CD14-positive monocyte (primary cell): ENCODE measurements at places on chromosomes 5 and 9.

DNA sequence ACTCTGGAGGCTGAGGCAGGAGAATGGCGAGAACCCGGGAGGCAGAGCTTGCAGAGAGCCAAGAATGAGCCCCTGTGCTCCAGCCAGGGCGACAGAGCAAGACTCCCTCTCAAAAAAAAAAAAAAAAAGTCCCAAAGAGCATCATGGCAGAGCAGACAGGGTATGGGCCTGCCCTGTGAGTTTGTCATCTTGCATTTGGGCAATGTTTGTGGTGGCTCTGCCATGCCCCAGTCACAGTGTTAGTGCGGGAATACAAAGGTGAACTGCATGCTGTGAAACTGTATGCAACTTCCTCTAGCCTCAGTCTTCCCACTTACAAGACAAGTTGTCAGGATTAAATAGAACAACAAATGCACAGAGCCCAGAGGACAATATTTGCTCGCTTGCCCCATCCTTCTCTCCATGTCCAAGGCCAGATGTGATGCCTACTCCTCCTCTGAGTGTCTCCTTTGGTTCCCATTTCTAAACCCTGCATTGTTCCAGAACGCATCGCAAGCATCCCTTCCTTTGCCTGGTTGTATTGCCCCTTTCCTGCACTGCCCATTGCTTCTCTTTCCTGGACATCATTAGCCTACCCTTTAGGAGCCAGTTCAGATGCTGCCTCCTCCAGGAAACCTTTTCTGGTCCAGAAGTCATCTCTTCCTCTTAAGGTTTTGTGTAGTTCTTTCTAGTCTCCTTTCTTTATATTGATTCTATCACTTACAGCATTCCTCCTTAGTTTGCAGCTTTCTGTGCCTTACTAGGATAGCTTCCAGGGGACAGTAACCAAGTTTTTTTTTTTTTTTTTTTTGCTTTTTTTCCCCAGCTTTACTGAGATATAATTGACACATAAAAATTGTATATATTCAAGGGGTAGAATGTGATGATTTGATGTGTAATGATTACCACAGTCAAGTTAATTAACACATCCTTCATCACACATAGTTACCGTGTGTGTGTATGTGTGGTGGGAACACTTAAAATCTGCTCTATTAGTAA, 69.0 kb upstream of the TNFAIP8 start:
- no peak for DNase-seq

GRCh38 chr9:93264338-93265125, 80.6 kb downstream of the WNK2 start:
- no peak for DNase-seq

- no peak for DNase-seq
Measured at GRCh38 chr9:123642291-123643278, 286.6 kb downstream of the CRB2 start.

GRCh38 chr9:22142671-22143070, 133.6 kb upstream of the CDKN2B start:
- DNase-seq = no peak

DNA sequence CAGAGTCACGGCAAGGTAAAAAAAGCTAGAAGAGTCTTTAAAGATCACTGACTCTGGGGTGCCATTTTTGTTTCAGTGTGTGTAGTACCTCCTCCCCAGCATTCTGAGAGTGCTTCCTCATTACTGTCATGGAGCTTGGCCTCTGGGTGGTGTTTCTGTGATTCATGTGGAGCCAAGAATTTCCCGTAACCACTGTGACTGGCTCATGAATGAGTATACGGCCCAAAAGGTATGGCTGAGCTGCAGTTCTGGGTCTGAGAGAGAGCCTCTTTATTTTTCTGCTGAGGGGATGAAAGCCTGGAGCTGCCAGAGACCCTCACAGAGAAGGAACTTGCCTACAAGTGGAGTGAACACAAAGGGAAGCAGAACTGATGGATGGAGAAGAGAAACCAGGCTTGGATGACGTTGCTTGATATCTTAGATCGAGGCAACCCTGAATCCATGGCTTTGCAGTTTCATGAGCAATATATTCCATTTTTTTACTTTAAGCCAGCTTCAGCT, 85.6 kb downstream of the PTTG1 start:
- peak; percentile 79 for DNase-seq

DNA sequence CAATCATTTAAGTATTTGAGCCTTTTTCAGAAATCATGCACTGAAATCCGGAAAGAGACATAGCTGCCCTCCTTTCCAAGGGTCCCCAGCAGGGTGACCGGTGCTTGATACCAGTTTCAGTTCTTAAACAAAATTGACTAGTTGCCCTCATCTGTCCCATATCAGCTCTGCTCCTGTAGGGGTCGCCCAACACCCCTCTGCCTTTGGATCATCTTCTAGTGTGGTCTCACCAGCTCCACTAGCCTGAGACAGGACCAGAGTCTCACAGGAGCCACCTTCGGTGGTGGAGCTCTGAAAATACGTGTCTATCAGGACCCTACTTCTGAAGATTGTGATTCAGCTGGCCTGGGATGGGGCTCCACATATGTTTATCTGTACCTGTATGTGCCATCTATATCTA, 428.2 kb downstream of the ENC1 start:
- peak; percentile 12 for DNase-seq

DNA sequence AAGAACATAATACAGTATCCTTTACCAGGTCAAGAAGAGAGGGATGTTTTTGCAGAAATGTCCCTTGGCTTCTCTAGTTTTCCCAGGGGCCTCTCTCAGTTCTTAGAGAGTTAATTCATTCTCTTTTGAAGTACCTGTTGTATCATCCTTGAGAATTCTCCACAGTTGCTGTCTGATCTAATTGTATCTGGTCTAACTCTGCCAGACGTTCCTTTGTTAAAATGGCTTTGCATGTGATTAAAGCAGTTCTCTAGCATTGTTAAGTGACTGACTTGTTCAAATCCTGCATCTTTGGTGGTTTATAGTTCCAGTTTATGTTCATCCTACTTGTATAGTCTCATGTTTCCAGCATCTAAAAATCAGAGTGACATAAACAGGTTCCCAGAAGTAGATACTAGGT, 65.0 kb downstream of the KIAA1958 start:
- DNase-seq = no peak

GRCh38 chr9:98890256-98890655, 53.5 kb upstream of the COL15A1 start:
- DNase-seq = no peak

GRCh38 chr9:2041736-2042135, 26.6 kb downstream of the SMARCA2 start:
- DNase-seq = no peak

DNA sequence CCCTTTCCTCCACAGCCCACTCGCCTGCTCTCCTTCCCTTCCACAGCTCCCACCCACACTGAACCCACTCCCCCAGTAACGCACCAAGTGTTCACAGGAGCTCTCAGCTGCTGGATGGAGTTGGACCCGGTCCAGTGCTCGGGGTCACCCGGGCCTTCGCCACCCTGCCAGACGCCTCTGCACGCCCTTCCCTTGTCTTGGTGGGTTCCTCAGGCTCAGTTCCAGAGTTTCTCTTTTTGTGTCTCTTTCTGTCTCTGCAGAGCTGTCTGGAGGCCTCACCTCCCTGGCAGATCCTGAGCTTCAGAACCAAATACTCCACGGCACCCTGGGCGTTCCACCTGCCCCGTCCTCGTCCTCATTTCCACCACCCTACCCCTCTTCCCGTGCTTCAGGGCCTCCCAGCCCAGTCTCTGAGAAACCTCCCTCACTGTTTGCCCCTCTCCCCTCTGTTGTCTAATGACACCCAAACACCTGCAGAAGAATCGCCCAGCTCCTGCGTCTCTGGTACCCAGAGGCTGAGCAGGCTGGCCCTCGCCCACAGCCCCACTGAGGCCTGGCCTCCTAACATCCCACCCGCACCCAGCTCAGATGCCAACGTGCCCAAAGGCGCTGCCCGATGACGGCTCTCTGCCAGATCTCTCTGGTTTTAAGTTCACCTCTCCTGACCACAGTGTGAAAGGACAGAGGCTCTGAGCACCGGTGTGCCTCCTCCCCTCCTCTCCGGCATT, 74.3 kb downstream of the COL23A1 start:
- DNase-seq = no peak

DNA sequence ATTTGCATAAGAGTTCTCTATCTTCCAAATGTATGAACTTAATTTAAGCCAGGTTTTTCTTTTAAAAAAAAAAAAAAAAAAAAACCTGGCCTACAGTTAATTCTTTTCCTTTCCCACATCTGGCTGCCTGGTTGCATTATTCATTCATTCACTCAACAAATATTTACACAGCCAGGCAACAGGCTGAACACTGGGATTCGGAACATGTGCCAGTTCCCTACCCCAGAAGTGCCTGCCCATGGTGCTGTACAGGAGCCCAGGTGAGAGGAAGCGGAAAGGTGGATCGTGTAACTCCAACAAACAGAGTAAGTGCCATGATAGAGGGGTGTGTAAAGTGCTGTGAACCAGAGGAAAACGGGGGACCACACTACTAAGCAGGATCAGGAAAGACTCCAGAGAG, 93.6 kb downstream of the CDK5RAP2 start:
- DNase-seq = no peak

DNA sequence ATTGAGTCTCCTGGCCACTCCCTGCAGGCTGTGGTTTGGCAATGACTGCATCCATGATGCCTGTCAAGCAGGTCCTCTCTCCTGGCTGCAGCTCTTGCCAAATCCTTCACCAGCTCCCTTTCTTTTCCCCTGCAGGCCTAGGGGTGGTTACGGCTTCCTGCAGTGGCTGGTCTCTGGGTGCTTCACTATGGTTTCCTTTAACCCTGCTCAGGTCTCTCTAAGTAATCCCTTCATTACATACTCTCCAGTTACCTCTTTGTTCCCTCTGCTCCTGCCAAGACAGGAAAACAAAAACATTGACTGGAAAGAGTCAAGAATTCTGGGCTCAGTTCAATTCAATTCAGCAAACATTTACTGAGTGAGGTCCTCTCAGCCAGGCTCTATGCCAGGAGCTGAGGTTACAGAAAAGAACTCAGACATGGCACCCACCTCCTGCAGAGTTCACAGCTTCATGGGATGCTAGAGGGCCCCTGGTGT, 19.8 kb upstream of the PTPN3 start:
- no peak for DNase-seq

GRCh38 chr9:61668846-61669245, 479.0 kb downstream of the SPATA31A7 start:
- DNase-seq = no peak

GRCh38 chr9:34521406-34522045, 1.3 kb downstream of the ENHO start:
- no peak for DNase-seq

DNA sequence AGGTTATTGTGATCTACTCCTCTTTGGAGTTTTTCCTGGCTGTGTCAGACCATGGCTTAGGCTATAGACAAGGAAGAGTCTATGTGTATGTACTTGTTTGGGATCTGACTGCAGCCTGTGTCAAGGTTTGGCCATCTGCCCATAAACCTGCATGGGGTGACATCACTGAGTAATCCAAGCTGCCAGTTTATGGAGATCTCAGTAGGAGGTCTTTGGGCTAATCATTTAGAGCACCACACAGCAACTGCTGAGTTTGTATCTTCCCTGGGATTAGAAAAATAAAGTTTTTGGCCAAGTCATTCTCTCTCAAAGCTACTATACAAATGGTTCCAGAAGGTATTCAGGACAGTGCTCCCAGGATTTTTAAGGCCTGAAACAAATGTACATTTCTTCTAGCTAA, 65.5 kb upstream of the HSPB3 start:
- DNase-seq = no peak

- no peak for DNase-seq
Measured at GRCh38 chr5:71986101-71986500, 121.2 kb upstream of the MAP1B start.

DNA sequence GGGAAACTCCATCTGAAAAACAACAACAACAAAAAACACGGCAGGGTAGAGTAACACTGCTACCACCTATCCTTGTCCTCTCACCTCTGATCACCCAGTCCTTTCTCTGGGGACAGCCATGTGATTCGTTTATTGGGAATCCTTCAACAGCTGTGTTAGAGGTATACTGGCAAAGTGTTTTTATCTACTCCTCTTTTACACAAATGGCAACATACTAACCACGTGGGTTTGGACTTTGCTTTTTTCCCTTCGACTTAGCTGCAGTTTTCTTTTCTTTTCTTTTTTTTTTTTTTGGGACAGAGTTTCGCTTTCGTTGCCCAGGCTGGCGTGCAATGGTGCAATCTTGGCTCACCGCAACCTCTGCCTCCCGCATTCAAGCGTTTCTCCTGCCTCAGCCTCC, 11.2 kb upstream of the SET start:
- DNase-seq = no peak

DNA sequence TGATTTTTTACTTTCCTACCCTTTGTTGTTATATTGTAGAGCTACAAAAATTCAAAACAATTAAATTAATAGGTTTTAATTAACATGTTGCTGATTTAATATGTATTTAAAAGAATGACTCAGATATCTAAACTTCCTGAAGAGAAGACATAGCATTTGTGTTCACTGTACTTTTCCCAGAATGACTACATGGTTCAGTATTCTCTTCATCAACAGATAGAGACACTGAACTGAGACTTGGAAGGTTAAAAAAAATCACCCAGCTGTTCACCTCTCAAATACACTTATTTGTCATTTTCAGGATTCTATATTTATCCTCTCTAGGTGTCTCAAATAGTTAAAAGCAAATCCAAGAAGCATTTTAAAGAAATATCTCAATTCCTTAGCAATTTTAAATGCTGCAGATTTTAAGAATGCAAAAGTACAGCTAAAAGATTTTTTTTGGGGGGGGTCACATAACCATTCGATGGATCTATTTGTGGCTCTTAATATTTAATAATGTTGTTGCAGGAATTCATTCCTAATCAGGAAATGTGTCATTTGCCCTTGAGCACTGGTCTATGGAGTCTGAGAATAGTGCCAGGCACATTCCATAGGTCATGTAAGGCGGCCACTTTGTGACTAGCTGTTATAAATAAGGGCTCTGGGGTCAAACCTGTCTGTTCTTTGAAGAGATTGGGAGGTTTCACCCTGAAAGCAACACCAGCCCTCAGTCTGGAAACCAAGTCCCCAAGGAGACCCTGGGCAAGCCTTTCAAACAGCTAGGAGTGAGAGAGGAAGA, 463.1 kb downstream of the NR2F1-AS1 start:
- no peak for DNase-seq

DNA sequence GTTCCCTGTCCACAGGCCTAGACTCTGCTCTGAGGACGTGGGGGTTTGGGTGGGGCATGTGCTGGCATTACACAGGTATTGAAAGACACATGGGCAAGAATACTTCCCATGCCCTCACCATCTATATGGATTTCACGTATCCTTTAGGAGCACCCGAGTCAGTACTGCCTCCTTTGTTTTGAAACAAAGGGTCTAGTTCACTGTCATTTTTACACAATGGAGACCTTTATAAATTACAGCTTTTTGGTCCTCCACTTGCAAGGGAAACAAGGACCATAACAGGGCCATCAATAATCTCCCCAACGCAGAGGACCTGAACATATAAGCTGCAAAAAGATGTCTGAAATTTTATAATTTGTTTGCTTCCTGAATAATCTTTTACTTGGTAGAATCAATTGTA, 24.9 kb upstream of the CRHBP start:
- DNase-seq = no peak

- DNase-seq = no peak
Measured at GRCh38 chr9:130201399-130201873, 29.2 kb downstream of the NCS1 start.

- DNase-seq = no peak
Measured at GRCh38 chr5:83102364-83102980, 25.1 kb downstream of the XRCC4 start.
